ENCODE measurements at places on chromosomes 5 and 9.

DNA sequence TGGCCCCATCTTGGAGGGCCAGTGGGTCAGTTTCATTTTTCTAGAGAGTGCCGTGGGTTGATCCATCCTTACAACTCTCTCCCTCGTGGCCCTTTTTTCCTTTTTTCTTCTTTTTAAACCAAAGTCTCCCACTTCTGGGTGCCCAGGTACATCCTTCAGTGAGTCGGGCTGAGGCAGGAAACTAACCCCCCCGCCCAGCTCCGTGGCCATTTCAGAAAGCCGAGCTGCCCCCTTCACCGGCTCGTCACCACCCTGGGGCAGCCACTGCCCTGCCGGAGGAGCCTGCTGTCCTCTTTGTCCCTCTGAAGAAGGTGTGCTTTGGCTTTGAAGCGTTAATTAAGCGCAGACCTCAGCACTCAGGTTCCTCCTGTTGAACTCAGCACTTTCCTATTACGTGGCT lies 5.2 kb downstream of the CFAP77 start:
- no peak for DNase-seq

DNA sequence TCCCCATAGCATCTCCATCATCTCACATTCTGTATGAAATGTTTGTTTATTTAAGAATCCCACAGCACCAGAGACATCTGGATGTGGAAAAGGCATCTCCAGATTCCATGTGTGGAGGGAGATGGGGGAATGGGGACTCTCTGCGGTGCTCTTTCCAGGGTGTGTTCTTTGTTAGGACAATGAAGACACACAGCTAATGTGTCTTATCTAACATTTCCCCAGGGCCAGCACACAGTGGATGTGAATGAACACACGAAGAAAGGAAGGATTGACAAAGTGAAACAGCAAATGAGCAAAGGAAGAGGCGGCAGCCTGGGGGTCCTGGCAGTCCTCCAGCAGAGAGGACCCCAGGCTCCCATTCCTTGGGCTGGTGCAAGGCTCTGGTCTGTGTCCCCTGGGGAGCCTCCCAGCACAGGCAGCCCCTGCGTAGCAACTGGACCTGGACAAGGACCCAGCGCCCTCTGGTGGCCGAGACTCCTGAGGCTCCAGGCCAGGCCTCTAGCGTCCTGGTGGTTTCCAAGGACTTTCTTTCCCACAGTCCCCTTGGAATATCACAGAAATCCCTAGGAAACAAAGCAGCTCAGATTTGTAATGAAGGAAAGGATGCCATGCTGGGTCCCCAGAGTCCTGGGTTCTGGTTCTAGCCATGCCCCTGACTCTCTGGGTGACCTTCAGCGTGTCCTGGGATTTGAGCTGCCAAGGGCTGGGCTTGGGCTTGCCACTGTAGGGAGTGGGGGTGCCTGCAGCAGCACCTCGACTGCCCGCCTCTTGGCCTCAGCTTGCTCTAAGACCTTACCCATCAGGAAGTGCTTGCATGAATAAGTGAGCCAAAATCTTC lies 3.5 kb upstream of the PDLIM7 start:
- DNase-seq: peak; percentile 82

DNA sequence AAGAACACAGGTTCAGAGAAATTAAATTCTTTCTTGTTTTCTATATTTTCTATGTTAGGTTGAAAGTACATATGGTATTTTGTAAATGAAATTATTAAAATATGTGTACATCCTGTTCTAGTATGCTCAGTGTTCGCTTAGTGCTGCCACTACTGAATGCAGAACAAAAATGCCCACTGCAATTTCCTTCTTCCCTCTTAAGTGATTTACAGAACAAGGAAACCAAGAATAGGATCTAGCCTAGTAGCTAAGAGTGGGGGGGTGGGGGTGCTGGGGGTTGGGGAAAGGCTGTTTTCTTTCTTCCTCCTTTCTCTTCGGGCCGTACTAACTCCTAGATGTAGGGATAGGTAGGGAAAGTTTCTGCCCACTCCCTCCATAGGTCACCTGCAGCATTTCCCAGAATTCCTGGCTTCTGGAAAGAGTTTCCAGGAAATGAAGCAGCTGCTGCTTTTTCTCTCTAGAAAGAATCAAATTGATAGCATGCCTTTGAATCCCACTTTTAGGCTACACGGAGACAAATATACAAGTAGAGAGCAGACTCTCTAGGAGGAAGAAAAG lies 15.7 kb downstream of the SPATA9 start:
- no peak for DNase-seq

GRCh38 chr9:71791875-71792274 lies 23.6 kb upstream of the CEMIP2 start:
- DNase-seq: no peak

- DNase-seq: no peak
Measured at GRCh38 chr9:127883959-127884358, 6.5 kb upstream of the AK1 start.

DNA sequence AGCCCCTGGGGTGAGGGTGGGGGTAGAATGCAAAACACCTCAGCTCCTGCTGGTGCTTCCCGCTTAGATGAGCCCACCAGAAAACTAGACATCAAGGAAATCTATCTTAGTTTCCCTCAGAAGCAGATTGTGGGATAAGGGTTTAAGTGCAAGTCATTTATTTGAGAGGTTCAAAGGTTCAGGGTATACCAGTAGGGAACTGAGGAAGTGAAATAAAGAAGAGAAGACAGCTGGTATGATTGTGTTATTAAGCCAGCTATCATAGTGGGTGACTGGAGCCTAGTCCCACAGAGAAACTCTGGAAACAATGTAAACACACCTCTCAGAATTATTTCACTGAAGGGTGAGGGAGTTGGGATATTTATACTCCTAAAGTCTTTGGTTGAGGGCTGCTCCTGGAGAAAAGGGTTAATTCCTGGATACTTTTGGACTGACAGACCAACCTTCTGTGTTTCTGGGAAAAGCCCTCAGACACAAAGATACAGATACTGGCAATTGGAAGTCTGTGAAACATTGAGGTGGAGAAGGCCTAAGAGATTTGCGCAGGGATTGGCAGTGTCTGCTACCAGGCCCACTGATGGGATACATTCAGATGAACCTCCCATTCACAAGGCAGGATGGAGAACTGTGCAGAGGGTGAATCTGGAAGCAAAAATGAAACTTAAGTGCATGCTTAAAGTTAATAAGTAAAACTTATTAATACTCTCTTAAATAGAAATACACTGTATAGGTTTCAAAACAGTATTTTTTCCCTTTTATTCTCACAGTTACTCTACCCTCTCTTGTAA lies 6.4 kb upstream of the DCTN4 start:
- no peak for DNase-seq

Measured in activated T-helper 1 cell treated with anti-CD3 and anti-CD28 coated beads, Interleukin-2, amount 50 U/mL, for 16 hours (primary cell).